SJSA1 (cell line): ENCODE measurements at places on chromosomes 11 and 22.

DNA sequence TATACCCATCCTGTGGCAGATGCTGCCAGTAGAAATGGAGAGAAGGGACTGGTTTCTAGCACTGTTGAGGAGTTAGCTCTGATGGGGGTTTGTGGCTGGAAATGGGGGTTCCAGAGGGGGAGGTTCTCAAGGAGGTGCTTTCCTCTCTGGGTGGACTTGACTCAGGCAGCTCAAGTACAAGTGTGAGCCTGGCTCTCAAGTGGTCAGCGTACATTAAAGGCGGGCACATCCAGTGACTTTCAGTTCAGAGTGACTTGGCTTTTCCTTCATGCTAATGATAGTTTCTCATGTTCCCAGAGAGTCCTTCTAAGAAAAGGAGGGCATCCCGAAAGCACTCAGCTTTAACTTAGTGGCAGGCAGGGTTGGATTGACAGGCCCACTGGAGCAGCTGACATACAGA is 58.9 kb upstream of the HORMAD2 start:
- no peak for DNase-seq

- DNase-seq: no peak
Measured at GRCh38 chr11:65382804-65383368, 440 bp upstream of the SLC25A45 start.

- DNase-seq: no peak
Measured at GRCh38 chr11:131763193-131763890, 392.9 kb downstream of the NTM start.

DNA sequence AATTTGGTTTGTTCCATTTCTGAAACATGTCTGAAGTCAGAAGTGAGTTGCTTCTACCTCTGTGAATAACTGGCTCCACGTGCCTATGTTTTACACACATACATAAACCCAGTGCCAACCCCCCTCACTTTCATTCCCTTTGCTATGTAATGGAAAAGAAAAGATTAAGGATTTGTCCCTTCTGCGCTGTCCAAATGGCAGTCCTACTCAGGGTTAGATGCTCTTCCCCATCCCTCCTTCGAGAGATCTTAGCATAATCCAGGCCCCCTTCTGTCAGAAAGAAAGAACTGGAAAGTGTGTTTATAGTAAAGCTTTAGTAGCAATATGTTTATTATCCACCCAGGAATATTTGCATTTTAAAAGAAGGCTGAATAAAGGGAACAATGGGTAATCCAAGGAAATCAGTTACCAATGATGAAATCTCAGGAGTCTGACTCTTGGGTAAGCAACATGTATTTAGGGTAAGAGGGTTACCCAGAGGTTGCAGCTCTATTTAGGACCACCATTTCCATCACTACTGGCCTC is 3.1 kb upstream of the LAYN start:
- no peak for DNase-seq
